ENCODE measurements at places on chromosomes 11 and 22.

GRCh38 chr22:39997939-39998726, 3.4 kb downstream of the FAM83F start:
- no peak for DNase-seq

DNA sequence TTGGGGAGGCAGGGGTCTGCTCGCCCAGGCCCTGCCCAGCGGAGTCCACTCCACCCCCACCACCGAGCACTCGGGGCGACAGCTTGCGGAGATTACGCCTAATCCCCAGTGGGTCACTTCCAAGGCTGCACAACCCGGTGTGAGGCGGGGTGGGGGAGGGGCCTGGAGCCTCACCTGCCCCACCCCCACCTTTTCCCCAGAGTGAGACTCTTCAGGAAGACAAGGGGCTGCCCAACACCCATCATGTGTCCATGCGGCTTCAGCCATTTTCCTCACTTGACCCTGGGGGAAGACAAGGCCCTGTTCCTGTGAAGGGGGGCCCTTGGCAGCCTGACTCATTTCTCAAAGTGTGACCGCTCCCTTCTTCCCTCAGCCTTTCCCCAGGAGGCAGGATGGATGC, 12.5 kb downstream of the SYNGR1 start:
- DNase-seq: no peak

DNA sequence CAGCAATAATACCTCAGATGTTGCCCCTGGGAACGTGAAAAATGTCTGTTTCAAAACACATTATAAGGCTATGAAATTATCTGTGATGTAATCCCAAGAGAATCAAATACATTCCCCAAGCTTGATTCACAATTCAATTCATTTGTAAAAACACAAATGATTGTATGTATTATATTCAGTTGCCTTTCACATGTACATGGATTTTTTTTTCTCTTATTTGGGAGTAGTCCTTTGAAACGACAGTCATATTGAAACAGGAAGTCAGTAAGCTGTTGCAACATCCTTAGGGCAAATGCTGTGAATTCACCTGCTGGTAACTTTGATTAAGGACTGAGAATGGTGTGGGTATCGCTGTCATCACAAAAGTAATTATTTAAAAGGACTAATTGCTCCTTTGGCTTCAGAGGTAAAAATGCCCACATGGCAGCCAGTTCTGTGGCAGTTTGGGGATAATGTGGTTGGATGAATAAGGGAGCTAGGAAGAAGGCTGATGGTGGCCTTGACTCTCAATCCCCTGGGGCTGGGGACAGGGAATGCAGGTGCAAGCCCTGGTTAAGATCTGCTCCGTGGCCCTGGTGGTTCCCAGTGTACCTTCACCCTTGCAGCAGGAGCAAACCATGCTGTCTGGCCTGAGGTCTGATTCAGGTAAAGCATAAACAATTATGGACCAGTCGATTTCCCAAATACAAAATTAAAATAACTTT, 13.2 kb downstream of the EHF start:
- DNase-seq: no peak

- no peak for DNase-seq
These were observed 61.3 kb upstream of the OR5P2 start for GRCh38 chr11:7858006-7858405.

GRCh38 chr11:67663532-67664212, 10.8 kb downstream of the ALDH3B2 start:
- no peak for DNase-seq

GRCh38 chr11:112734207-112734606, 227.0 kb upstream of the NCAM1 start:
- DNase-seq: no peak
